ENCODE measurements at places on chromosomes 2 and 18. TPM values are rescaled to one million over a fixed set of nuclear protein-coding genes. Genes with fewer than 3 reads are reported as not detected.

DNA sequence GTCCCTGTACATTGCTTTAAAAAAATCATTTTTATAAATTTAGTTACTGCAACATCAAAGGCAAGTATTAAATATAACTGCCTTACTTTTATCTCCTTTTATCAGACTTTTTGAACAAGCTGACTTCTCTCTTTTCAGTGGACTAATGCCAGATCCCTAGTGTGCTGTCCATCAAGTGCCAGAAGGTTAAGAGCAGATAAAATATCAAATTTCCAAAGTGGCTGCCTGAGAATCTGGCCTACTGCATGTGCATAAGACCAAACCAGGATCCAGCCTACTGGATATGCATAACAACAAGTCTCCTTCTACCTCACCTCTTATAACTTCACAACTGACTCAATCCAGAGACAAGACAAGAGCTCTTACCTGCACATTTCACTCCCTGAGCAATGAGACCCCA is 59.8 kb upstream of the CHRNA1 start:
- no peaks in the 10 kb centered on the region for H3K4me1 ChIP-seq
- H3K27ac ChIP-seq, result no peak overlapping the region
- no peaks in the 10 kb centered on the region for H3K27me3 ChIP-seq
- no peaks in the 10 kb centered on the region for H3K36me3 ChIP-seq
- no peak for DNase-seq
- H3K4me3 ChIP-seq, result no peak overlapping the region

DNA sequence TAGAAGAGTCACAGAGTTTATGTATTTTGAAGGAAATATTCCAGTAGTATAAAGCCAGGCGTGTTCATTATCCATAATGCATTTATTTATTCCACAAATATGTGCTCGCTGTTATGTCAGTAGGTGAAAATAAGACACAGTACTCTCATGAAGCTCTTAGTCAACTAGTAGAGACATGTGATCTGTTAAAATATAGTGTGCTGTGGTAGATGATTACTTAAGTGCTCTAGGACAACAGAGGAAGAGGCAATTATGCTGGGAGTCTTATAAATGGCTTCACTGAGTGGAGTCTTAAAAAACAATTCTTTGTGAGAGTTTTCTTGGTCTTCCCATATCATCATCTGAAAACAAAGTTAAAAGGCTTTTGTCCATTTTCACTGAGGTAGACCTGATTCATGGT is 457.3 kb downstream of the XIRP2 start:
- H3K36me3 ChIP-seq, result no peaks in the 10 kb centered on the region
- H3K4me3 ChIP-seq, result no peak overlapping the region
- no peak overlapping the region for H3K27ac ChIP-seq
- H3K27me3 ChIP-seq, result no peaks in the 10 kb centered on the region
- no peak for DNase-seq

GRCh38 chr2:40457366-40457765 is 5.5 kb upstream of the SLC8A1 start:
- DNase-seq, result no peak
- H3K4me1 ChIP-seq, result no peaks in the 10 kb centered on the region
- H3K4me3 ChIP-seq, result no peak overlapping the region
- H3K36me3 ChIP-seq, result no peaks in the 10 kb centered on the region
- no peaks in the 10 kb centered on the region for H3K27me3 ChIP-seq

- no peak overlapping the region for H3K27ac ChIP-seq
- H3K36me3 ChIP-seq, result no peaks in the 10 kb centered on the region
- DNase-seq, result no peak
- H3K4me3 ChIP-seq, result no peak overlapping the region
Observed at GRCh38 chr2:217273162-217273561, 413.3 kb upstream of the TNP1 start.

- no peak within 1 kb of the TSS for H3K4me3 ChIP-seq
- H3K36me3 ChIP-seq, result peaks cover 4% of the 10 kb centered on the region
- H3K27ac ChIP-seq, result no peak within 1 kb of the TSS
- peaks cover 22% of the 10 kb centered on the region for H3K4me1 ChIP-seq
- DNase-seq, result no peak
Observed at GRCh38 chr2:74525717-74526648, at the start of gene DQX1. DQX1 (minus strand) TSS chr2:74526231; CDS start chr2:74525729, 502 bp downstream.

DNA sequence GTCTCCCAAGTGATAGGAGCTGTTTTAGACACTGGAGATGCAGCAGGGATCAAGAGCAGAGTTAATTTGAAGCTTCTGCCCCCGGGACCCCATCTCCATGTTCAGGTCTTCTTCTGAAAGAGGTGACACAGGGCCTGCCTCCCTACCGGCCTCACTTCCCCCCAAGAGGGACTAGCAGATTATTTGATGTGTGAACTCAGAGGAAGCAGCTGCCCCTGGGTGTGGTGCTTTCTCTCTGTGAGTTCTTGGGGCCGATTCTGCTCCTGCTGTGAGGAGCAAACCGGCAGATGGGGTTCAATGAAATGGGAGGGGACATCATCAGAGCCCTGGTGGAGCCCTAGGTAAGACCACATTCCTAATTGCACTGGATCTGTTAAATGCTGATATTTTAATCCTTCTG is 193.4 kb downstream of the FBXO15 start:
- H3K27me3 ChIP-seq, result no peaks in the 10 kb centered on the region
- H3K27ac ChIP-seq, result no peak overlapping the region
- no peaks in the 10 kb centered on the region for H3K36me3 ChIP-seq
- no peak for DNase-seq

- no peak for DNase-seq
- no peak overlapping the region for H3K27ac ChIP-seq
- H3K4me3 ChIP-seq, result no peak overlapping the region
- no peaks in the 10 kb centered on the region for H3K27me3 ChIP-seq
Observed at GRCh38 chr18:71405169-71405809, 1116.4 kb downstream of the SOCS6 start.

DNA sequence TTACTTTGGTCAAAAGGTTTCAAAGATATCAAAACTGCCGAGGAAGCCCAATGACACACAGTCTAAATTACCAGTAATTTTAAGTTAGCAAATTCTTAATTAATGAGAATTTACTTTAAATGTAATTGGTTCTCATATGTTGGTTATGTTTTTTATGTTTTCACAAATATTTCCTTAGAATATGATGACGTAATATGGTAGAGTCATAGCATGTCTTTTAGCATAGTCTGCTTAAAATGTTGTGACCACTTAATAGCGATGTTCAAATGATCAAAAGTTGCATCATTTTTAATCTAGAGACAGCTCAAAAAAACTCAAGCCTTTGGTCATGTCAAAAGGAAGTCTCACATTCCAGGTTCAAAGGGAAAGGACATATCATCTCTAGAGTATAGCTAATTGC is 123.3 kb upstream of the ST6GAL2 start:
- no peaks in the 10 kb centered on the region for H3K27me3 ChIP-seq
- no peaks in the 10 kb centered on the region for H3K4me1 ChIP-seq
- H3K4me3 ChIP-seq, result no peak overlapping the region
- H3K36me3 ChIP-seq, result no peaks in the 10 kb centered on the region
- no peak overlapping the region for H3K27ac ChIP-seq

DNA sequence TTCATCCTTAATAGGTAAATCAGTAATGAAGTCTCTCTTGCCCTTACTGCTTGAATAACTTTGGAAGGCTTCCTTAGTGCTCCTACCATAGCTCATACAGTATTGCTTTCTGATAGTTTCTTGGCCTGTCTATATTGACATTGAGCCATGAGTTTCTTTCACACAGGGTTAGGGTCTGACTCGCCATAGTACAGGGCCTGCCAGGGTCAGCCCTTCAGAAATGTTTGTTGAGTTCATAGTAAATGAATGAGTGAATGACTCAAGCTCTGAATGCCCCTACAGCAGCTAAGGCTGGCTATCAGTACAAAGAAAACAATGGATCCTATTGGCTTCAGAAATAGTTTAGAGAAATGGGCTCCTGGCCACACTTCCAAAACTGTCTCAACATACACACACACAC is 65.0 kb upstream of the LRATD1 start:
- peaks cover 4% of the 10 kb centered on the region for H3K4me1 ChIP-seq
- no peak overlapping the region for H3K27ac ChIP-seq

DNA sequence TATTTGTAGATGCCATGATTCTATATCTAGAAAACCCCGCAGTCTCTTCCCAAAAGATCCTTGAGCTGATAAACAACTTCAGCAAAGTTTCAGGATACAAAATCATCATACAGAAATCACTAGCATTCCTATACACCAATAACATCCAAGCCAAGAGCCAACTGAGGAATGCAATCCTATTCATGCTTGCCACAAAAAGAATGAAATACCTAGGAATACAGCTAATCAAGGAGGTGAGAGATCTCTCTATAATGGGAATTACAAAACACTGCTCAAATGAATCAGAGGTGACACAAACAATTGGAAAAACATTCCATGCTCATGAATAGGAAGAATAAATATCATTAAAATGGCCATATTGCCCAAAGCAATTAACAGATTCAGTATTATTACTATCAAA is 551.4 kb upstream of the SLC39A10 start:
- H3K4me1 ChIP-seq, result no peaks in the 10 kb centered on the region
- H3K27me3 ChIP-seq, result no peaks in the 10 kb centered on the region
- no peak overlapping the region for H3K27ac ChIP-seq

- no peaks in the 10 kb centered on the region for H3K36me3 ChIP-seq
- H3K27me3 ChIP-seq, result no peaks in the 10 kb centered on the region
- no peak for DNase-seq
Observed at GRCh38 chr2:24105816-24106215, 17.3 kb downstream of the PFN4 start.

GRCh38 chr2:32237996-32238395 is 26.7 kb downstream of the NLRC4 start:
- no peaks in the 10 kb centered on the region for H3K4me1 ChIP-seq
- no peak overlapping the region for H3K4me3 ChIP-seq
- H3K27me3 ChIP-seq, result no peaks in the 10 kb centered on the region
- DNase-seq, result no peak

- H3K27ac ChIP-seq, result no peak overlapping the region
- no peak overlapping the region for H3K4me3 ChIP-seq
- H3K4me1 ChIP-seq, result no peaks in the 10 kb centered on the region
Observed at GRCh38 chr2:41785251-41786022, 262.4 kb upstream of the PKDCC start.

- H3K27ac ChIP-seq, result no peak overlapping the region
- H3K4me1 ChIP-seq, result peaks cover 5% of the 10 kb centered on the region
- H3K4me3 ChIP-seq, result no peak overlapping the region
- H3K27me3 ChIP-seq, result no peaks in the 10 kb centered on the region
- no peak for DNase-seq
Observed at GRCh38 chr2:67604360-67604759, 207.2 kb downstream of the ETAA1 start.

- H3K36me3 ChIP-seq, result no peaks in the 10 kb centered on the region
- H3K27me3 ChIP-seq, result no peaks in the 10 kb centered on the region
- no peak overlapping the region for H3K4me3 ChIP-seq
- DNase-seq, result no peak
- no peaks in the 10 kb centered on the region for H3K4me1 ChIP-seq
Observed at GRCh38 chr18:79829136-79829854, 31.6 kb downstream of the KCNG2 start.

DNA sequence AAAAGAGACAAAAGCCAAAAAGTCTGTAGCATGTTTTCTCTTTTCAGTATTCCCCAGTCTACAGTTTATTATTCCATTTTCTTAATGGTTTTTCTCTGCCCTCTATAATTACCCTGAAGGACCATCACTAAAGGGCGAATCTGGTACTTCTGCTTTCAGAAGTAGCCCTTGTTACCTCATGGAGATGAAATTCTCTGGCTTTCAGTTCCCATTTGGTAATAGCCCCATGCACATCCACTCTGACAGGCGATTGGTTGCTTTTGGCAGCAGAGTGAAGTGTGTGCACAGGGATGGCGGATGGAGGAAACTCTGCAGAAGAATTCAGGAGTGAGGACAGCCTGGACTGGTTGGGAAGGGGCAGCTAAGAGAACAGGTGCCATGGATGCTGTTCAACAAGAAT is 66.3 kb upstream of the NABP1 start:
- no peak overlapping the region for H3K27ac ChIP-seq
- peak; percentile 48 for DNase-seq
- no peaks in the 10 kb centered on the region for H3K27me3 ChIP-seq
- no peaks in the 10 kb centered on the region for H3K4me1 ChIP-seq
- no peak overlapping the region for H3K4me3 ChIP-seq
- no peaks in the 10 kb centered on the region for H3K36me3 ChIP-seq

- DNase-seq, result no peak
- no peaks in the 10 kb centered on the region for H3K27me3 ChIP-seq
- no peak overlapping the region for H3K27ac ChIP-seq
- no peak overlapping the region for H3K4me3 ChIP-seq
Observed at GRCh38 chr2:3789256-3789655, 85.9 kb downstream of the DCDC2C start.

GRCh38 chr2:163417596-163418337 is 318.0 kb downstream of the FIGN start:
- no peaks in the 10 kb centered on the region for H3K4me1 ChIP-seq
- H3K4me3 ChIP-seq, result no peak overlapping the region
- no peak overlapping the region for H3K27ac ChIP-seq
- no peak for DNase-seq
- no peaks in the 10 kb centered on the region for H3K36me3 ChIP-seq

The SERPINB2 gene
- total RNA-seq, result not detected

The PLEKHH2 gene
- 5.6 TPM for total RNA-seq

The MGAT4A gene
- 40.5 TPM for total RNA-seq

The RNF144A gene
- 52.7 TPM for total RNA-seq

The EMX1 gene
- total RNA-seq, result 0.26 TPM

The TBC1D8 gene
- total RNA-seq, result 63.8 TPM

The RGPD4 gene
- total RNA-seq, result not detected

The REG3A gene
- 351 TPM for total RNA-seq

The L3MBTL4 gene
- 10.9 TPM for total RNA-seq

The SF3B6 gene
- total RNA-seq, result 42.8 TPM

The OSR1 gene
- 2.1 TPM for total RNA-seq

The ZSWIM2 gene
- total RNA-seq, result not detected

The HOXD1 gene
- 0.26 TPM for total RNA-seq

Measured in body of pancreas (tissue), 4 donors.